Progenitor cell of endocrine pancreas (in vitro differentiated cells): ENCODE measurements at places on chromosomes 6 and 20. TPM values are rescaled to one million over a fixed set of nuclear protein-coding genes. Genes with fewer than 3 reads are reported as not detected.

The SALL4 gene
- 156 and 178 TPM in 2 replicates for total RNA-seq

The BPIFA1 gene
- total RNA-seq = not detected in 2 replicates

DNA sequence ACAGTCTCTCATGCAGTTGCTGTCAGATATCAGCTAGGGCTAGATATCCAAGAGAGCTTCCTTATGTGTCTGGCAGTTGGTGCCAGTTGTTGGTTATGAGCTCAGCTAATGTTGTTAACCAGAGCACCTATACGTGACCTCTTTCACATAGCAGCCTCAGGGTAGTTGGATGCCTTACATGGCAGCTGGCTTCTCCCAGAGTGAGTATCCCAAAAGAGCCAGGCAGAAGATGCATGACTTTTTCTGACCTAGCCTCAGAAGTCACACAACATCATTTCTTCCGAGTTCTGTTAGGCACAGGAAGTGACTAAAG is 175.7 kb downstream of the VEGFA start:
- DNase-seq = no peak
- H3K4me3 ChIP-seq = no peak overlapping the region
- no peaks in the 10 kb centered on the region for H3K27me3 ChIP-seq
- no peak overlapping the region for H3K27ac ChIP-seq
- H3K4me1 ChIP-seq = peaks cover 8% of the 10 kb centered on the region

DNA sequence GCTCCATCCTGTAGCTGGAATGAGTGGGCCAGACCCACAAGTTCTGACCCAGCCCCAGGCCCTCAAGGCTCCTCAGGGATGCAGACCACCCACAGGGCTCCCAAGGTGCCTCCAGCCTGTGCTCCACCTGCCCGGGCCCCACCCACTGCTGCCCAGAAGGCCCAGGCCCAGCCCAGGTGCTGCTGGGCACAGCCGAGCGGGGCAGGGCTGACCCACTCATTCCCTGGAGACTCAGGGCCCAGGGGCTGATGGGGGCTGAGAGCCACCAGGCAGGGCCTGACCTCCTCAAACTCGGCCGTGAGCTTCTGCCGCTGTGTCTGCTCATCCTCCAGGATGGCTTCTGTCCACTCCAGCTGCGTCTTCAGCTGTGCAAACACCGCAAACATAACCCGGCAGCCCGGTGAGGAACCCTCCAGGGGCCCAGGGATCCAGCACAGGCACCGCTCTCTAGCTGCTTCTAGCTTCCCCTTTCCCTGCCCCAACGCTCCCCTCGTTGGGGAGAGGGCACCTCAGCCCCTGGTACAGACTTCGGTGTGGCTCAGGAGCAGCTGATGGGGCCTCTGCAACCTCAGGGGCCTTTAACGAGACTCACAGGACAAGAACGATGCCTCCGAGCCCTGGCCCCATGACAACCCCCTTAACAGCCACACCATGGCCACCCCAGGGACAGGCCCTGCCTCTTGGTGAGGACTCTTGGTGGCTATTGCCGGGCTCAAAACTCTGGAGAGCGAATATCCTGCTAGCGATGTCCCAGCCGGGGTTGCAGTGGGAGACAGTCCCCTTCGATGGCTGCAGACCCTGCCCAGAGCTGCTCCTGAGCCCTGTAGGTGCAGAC is 46.0 kb downstream of the DSTN start:
- H3K4me1 ChIP-seq = peaks cover 7% of the 10 kb centered on the region
- H3K36me3 ChIP-seq = peaks cover 8% of the 10 kb centered on the region
- no peak overlapping the region for H3K27ac ChIP-seq
- no peak for DNase-seq
- H3K4me3 ChIP-seq = no peak overlapping the region
- H3K27me3 ChIP-seq = no peaks in the 10 kb centered on the region

The RSPO4 gene
- total RNA-seq = 1.4 and 1.7 TPM in 2 replicates

DNA sequence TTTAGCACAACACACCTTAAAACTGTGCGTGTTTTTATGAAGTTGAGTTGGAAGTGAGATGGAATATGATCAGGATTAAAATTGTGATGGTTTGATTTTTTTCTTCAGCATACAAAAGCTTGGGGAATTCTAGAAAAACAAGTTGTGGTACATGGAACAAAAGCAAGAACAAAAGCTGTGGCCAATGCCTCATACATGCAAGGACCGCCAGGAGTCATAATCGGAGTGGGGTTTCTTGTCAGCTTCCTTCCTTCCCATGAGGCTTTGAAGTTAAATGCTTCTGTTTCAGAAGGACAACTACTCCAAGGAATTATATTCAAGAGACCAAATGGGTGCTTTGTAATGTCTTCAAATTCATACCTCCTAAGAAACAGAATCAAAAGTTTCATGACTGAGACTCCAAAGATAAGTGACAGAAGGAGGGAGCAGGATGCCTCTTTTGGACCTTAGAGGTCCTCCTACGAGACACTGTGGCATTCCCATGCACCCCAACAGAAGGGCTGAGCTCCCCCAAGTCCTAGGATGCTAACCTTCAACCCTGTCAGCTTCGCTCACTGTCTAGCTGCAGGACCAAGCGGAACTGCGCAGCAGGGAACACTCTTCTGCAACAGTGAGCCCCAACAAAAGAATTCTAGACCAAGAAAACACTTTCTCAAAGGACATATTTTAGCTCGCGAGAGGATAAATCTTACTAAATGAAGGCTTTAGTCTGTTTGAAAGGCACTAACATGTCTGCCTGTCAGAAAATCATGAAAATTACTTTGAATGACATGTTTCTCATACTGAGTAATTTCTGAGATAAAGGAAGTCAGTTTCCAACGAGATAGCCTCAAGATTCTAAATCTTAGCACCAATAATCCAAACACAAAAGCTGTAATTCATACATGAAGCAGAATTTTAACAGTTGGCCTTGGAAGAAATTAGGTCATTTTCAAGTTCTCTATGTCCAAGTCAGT is 108.5 kb upstream of the NHSL1 start:
- no peaks in the 10 kb centered on the region for H3K36me3 ChIP-seq
- H3K27me3 ChIP-seq = no peaks in the 10 kb centered on the region
- H3K4me1 ChIP-seq = peaks cover 8% of the 10 kb centered on the region
- H3K27ac ChIP-seq = no peak overlapping the region

The DPPA5 gene
- total RNA-seq = not detected in 2 replicates

The KHDRBS2 gene
- 9.7 and 11.3 TPM in 2 replicates for total RNA-seq

The NRN1 gene
- total RNA-seq = not detected in 2 replicates

The CTSA gene
- total RNA-seq = 91.3 and 92.1 TPM in 2 replicates

DNA sequence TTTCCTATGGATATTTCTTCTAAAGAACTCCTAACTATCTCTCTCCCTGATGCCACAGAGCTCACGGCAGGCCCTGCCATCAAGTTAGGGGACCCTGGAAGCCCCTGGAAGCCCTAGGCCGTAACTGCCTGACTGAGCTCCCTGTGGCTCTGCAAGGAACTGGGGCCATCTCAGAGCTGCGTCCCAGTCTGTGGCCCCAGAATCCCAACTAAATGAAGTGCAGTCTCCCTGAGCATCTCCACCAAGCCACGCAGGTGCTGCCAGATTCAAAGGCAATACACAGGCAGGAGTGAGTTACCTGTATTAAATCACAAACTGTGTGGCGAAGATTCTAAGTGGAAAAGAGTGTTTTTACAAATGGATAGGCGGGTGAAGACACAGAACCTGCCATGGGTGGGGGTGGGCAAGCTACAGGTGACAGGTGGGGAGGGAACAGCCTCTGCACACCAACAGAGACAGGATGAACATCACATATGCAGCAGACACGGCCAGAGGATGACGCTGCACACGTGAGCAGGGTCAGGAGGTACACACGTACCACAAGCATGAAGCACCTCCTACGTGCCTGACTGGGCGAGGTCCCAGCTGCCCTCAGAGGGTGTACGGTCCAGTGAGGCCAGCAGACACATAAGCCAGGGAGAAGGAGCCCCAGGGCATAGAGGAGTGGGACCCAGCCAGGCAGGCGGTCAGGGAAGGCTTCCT is 358.5 kb downstream of the ZFAND3 start:
- DNase-seq = no peak
- H3K27me3 ChIP-seq = peaks cover 4% of the 10 kb centered on the region
- H3K4me3 ChIP-seq = no peak overlapping the region
- H3K36me3 ChIP-seq = peaks cover 5% of the 10 kb centered on the region

The IMPG1 gene
- not detected in 2 replicates for total RNA-seq

DNA sequence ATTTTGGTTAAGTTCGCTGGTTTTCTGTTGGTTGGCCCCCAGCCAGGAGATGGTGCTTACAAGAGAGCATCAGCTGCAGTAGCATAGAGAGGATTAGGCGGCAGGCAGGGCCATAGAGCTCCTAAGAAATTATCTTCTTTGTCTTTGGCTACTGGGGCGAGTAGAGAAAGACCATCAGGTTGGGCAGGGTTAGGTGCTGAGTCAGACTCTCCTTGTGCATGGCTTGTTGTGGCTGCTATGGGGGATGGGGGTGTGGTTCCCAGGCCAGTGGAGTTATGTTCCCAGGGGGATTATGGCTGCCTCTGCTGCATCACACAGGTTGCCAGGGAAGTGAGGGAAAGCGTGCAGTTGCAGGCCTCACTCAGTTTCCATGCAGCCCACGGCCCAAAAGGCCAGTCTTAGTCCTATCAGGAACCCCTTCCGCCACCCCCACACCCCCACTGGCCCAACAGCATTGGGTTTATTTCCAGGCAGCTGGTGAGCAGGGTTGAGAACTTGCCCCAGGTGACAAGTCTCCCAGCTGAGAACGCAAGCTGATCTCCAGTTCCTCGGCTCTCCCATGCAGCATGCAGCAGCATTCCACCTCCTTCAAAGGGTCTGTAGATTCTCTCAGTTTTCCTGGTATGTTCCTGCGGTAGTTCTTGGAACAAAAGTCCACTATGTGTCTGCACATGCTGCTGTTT is 243.7 kb downstream of the UTRN start:
- no peak for DNase-seq
- H3K4me3 ChIP-seq = no peak overlapping the region
- peaks cover 56% of the 10 kb centered on the region for H3K36me3 ChIP-seq
- H3K27ac ChIP-seq = peak overlapping the region; percentile 82
- H3K27me3 ChIP-seq = no peaks in the 10 kb centered on the region

DNA sequence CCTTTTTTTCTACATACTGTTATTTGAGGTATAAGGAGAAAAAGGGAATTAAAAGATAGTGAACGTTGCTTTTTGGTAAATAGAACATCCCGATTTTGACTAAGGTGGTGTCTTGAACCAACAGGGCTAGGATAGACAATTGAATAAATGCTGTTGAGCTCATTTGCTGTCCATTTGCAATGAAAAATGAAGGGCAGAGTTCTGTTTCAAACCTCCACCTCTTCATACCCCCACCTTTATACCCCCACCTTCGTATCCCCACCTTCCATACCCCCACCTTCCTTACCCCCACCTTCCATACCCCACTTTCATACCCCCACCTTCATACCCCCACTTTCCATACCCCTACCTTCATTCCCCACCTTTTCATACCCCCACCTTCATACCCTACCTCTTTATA is 93.4 kb upstream of the NAA20 start:
- H3K4me1 ChIP-seq = peaks cover 6% of the 10 kb centered on the region
- H3K27ac ChIP-seq = no peak overlapping the region
- DNase-seq = no peak
- no peak overlapping the region for H3K4me3 ChIP-seq

The BACH2 gene
- total RNA-seq = 11.2 and 12.3 TPM in 2 replicates

The CRIP3 gene
- total RNA-seq = 2.3 and 2.4 TPM in 2 replicates

DNA sequence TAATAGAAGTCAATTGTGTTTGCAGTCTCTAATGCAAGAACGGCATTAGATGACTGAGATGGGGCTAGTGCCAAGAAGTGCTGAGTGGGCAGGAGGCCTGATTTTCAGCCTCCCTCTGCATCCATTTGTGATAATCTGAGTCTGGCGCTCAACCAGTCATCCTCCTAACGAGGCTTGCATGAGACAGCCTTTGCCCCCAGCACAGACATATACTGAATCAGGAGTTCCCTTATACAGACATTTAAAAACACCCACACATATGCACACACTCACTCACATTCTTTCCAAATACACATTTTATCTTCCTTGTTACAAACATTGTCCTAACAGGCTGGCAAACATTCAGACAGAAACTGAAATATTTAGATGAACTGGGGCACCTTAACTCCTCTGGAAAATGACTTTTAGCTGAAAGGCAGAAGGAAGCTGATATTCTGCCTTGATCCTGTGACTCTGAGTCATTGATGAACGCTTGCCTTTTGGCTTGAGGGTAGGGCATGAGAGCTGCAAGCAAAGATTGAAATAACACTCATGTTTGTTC is 562.3 kb downstream of the DHX35 start:
- no peak for DNase-seq
- no peaks in the 10 kb centered on the region for H3K4me1 ChIP-seq
- H3K36me3 ChIP-seq = no peaks in the 10 kb centered on the region
